Cerebellum (tissue), 4 donors: ENCODE measurements at places on chromosomes 12 and 14. TPM values are rescaled to one million over a fixed set of nuclear protein-coding genes. Genes with fewer than 3 reads are reported as not detected.

The HVCN1 gene
- total RNA-seq: 4.1 TPM

The FAM90A1 gene
- 0.09 TPM for total RNA-seq

The HOXC13 gene
- not detected for total RNA-seq

The KLRG1 gene
- 10.5 TPM for total RNA-seq

The IL25 gene
- not detected for total RNA-seq

The DEPDC4 gene
- total RNA-seq: 2.8 TPM

The AKAP3 gene
- total RNA-seq: 1.6 TPM

The CCDC175 gene
- total RNA-seq: 14.2 TPM

The GAS2L3 gene
- total RNA-seq: 96.2 TPM

The OTUB2 gene
- total RNA-seq: 6.3 TPM

The DLK1 gene
- 0.54 TPM for total RNA-seq

The ARHGAP9 gene
- 2.1 TPM for total RNA-seq

The CSAD gene
- total RNA-seq: 27.9 TPM

The SRRM4 gene
- 11.8 TPM for total RNA-seq

The NUAK1 gene
- total RNA-seq: 43.6 TPM

The MGAT4C gene
- total RNA-seq: 38.7 TPM

The TSPAN11 gene
- 17.3 TPM for total RNA-seq

The RERGL gene
- 0.91 TPM for total RNA-seq

The KRT79 gene
- total RNA-seq: not detected

The CLEC14A gene
- 2.9 TPM for total RNA-seq

The RHOF gene
- 16.5 TPM for total RNA-seq

The TPPP2 gene
- total RNA-seq: not detected

The KLRC3 gene
- 5.7 TPM for total RNA-seq

The INSM2 gene
- 9.6 TPM for total RNA-seq

The NFATC4 gene
- total RNA-seq: 16.8 TPM

The AKAP5 gene
- 4.8 TPM for total RNA-seq

The CACNA2D4 gene
- total RNA-seq: 0.45 TPM

The KERA gene
- 10.0 TPM for total RNA-seq
